Kidney (tissue), 22 donors: ENCODE measurements at places on chromosomes 1 and 21.
A peak's percentile ranks its signal among the peaks of the same experiment; 100 is the strongest.

DNA sequence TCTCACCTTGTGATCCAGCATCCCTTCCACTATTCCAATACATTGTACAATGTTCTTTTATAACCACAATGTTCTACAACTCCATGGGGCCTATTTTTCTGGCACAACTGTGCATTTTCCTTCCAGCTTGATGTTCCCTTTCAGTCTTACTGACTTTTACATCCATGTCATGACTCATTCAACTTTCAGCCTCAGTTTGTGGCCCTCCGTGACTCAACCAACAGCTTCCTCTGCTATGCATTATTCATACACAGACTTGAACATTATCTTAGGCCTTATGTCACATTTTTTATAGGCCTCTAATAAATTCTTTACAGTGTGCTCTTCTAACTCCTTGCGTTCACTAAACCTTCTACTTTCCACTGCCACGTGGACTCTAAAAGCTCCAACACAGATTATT is 119.4 kb upstream of the PRMT6 start:
- DNase-seq: no peak

DNA sequence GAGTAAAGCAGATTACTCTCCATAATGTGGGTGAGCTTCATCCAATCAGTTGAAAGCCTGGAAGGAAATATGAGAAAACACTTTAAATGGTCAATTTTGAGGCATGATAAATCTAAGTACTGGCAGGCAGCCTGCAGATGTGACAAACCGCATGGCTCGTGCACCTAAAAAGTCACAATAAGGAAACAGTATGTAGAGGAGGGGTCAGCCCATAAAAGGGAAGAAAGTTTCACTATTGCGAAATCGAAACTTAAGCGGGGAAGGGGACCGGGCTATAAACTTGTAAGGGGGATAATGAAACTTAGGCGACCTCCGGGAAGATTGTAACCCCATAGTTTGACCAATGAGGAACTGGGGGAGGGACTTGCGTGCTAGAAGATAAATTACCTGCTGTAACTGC is 109.8 kb downstream of the PLPPR4 start:
- no peak for DNase-seq

DNA sequence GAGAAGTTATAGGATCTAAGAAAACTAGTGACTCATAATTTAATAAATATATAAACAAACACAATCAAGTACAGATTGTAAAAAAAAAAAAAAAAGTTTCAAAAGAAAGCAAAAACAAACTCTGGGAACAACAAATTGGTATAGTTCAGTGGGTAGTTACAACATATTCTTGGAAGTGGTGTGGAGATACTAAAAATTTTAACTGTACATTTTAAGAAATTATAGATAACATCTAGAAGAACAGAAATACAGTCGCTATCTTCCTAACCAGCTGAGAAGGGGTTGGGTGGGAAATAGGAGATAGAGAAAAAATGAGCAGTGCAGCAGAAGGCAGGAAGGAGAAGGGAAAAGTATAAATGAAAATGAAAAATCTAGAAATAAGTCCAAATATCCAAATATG is 70.5 kb downstream of the LRRC8C start:
- no peak for DNase-seq

DNA sequence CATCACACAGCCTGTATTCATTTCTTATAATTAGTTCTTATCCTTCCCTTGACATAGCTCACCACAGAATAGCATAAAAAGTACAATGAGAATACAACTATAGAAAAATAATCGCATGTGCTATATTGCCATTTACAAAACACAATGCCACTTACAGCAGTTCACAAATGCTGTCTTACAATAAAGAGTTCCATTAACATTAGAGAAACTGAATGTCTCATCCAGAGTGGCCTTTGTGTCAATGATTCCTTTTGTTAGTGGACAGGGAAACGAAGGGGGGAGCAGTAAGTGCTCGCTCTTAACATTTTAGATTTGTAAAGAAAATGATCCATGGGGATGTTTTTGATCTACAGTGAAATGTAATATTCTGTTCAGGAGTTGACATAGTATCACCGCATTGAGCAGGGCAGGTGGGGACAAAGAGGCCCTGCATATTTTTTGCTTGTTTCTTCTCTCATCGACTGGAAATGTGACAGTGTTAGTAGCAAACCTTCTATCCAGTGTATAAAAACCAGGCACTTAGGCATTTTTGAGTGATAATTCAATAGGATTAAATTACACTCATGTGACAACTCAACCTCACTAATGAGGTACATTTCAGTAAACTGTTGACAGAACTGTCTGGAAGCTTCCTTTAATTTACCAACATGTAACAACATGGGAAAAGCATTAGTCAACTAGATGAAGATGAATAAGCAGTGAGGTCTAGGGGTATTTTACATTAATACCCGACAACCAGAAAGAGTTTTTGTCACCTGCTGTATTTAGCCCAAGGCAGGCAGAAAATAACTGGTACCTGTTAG is 35.6 kb upstream of the RRP15 start:
- DNase-seq: no peak

DNA sequence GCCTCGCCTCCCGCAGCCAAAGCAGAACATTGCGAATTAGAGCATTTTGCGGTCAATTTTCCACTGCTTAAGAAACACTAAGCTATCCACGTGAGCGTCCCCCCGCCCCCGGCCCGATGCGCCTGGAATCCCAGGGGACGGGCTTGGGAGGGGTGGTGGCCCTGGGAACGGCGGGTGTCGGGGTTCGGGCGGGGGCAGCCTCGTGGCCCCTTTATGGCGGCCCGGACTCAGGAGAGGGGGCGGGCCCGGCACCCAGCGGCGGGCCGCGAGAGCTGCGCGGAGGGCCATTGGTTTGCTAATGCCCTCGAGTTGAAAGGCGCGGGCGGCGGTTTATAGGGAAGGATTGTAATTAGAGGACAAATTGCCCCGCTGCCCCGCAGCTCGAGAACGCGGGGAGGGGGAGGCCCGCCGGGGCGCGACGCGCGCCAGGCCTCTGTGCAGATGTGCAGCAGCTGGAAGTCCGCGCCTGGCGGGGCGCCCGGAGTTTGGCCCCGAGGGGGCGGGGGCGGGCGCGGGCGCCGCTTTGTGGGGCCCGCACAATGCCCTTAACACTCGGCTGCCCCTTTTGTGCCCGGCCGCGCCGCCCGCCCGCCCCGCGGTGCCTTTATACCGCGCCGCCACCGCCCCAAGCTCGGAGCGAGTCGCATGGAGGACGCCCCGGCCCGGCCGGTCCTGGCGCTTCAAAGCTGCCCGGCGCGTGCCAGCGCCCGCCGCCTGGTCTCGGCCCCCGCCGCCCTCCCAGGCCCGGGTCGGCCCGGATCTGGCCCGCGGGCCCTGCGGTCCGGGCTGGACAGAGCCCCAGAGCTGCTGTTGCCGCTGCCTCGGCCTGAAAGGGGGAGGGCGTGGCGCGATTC is 1.9 kb upstream of the HES3 start:
- peak; percentile 69 for DNase-seq

DNA sequence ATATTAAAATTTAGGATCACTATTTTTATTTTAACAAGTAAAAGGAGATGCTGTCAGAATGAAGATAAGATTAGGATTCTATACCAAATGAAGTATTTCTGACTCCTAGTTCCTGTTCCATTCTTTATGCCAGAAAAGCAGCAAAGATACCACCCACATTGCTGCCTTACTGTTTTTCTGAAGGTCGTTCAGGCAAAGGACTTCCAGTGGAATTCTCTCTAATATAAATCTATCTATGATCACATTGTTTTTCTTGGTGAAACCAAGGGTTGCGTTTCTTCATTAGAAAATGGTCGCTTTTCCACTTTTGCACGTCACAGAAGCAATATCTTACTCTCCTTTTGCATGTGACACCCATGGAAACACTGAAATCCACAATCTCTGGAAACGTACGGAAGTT is 594.8 kb upstream of the ADGRL2 start:
- DNase-seq: no peak

- no peak for DNase-seq
Observed at GRCh38 chr1:50262436-50262835, 153.7 kb downstream of the ELAVL4 start.

DNA sequence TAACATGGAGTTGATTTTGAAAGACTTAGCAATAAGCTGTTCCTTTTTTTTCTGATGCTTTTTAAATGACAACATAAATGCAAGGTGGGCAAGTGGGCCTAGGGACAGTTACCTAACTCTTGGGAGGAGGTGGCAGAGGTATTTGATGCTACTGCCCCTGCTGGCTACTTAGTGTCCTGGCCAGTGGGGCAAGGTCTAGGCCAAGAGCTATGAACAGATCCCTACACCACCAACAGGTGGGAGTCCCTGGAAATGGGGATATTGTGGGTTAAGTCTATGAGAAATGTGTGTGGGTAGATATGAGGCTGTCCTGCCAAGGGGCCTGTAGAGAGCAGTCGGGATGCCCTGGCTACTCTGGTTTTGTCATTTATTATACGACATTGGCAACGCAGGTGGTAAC is 31.3 kb upstream of the B3GALT5 start:
- no peak for DNase-seq

DNA sequence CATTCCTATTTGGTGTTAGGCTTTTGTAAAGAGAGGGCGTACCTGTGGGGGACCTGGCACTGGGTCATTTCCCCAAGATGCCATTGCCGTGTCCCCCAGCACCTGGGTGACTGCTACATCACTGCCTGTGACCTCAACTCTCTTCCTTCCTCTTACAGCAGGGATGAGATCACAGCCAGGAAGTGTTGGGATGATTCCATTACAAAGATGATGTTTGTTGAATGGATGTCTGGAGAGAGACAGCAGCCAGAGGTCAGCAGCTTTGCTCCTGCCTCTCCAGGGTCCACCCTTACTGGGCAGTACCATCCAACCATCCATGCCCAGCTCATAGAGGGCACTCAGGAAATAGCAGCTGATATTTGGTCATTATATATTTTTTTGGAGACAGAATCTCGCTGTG is 35.1 kb downstream of the TMEM51 start:
- DNase-seq: no peak

GRCh38 chr21:17834639-17835354 is 15.6 kb upstream of the C21orf91 start:
- DNase-seq: no peak

- no peak for DNase-seq
Observed at GRCh38 chr1:51063121-51063520, 38.9 kb upstream of the C1orf185 start.

DNA sequence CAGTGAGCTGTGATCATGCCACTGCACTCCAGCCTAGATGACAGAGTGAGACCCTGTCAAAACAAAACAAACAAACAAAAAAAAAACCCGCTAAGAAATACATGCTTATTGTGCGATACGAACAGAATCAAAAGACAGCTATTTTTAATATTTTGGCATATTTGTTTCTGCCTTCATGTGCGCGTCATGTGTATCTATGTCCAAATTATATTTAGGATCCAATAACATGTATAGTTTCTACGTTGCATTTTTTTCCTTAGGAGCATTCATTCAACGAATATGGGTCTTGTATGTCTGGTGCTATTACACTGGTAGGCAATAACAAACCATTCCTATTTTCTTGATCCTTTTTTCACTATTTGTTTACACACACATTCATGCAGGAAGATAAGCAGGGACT is 1.8 kb downstream of the CD46 start:
- DNase-seq: no peak

DNA sequence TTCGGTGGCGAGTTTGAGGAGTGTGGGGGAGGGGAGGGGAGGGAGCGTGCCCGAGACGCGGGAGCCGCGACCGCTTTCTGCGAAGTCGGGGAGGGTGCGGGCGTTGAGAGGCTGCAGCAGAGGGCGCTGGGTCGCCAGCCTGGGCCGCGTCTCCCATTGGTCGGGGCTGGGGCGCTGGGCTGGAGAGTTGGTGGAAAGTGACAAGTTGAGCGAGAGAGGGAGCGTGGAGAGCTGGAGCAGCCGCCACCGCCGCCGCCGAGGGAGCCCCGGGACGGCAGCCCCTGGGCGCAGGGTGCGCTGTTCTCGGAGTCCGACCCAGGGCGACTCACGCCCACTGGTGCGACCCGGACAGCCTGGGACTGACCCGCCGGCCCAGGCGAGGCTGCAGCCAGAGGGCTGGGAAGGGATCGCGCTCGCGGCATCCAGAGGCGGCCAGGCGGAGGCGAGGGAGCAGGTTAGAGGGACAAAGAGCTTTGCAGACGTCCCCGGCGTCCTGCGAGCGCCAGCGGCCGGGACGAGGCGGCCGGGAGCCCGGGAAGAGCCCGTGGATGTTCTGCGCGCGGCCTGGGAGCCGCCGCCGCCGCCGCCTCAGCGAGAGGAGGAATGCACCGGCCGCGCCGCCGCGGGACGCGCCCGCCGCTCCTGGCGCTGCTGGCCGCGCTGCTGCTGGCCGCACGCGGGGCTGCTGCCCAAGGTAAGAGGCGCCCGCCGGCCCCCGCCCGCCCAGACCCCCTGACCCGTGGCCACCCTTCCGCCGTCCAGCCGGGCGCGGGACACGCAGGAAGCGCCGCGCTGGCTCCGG is at the start of gene ROR1:
Gene ROR1, plus strand, starts transcription at position 203 of the 802 bp plus-strand sequence.
- peak; percentile 97 for DNase-seq

DNA sequence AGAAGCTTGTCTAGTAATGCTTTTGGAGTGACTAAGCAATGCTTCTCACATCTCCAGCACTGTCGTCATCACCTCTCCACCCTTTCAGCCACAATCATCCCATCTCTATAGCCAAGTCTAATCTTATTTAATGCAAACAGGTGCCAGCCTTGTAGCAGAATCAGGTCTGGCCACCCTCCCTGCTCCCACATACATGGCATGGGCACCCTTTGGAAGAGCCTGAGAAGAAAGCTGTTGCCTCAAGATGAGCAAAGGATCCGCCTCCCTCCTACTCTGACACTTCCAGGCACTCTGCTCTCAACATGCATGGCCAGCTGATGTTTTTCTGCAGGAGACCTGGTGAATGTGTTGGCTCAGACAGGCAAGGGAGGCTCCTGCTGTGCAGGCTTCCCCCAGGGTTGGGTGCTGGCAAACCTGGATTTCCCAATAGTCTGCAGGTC is 113.1 kb upstream of the GRIK3 start:
- no peak for DNase-seq

- DNase-seq: no peak
Observed at GRCh38 chr1:39294531-39294930, 90.0 kb downstream of the MACF1 start.

DNA sequence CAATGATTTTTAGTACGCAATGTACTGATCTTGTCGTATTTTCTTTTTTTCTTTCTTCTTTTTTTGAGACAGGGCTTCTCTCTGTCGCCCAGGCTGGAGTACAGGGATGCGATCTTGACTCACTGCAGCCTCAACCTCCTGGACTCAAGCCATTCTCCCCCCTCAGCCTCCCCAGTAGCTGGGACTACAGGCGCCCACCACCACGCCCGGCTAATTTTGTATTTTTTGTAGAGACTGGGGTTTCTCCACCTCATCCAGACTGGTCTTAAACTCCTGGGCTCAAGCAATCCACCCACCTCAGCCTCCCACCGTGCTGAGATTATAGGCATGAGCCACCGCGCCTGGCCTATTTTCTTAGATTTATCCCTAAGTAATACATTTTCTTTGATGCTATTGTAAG is 43.9 kb upstream of the COL6A2 start:
- DNase-seq: no peak

DNA sequence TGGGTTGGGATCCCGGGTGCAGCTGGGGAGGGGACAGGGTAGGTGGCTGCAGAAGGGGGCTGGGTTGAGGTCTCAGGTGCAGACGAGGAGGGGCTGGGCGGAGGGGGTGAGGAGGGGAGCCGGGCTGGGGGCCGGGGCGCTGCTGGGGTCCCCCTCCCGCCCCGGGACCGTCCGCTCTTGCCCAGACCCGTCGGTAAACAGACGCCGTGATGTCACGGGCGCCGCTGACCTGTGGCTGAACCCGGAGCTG is 22.3 kb downstream of the DHRS3 start:
- no peak for DNase-seq

- peak; percentile 80 for DNase-seq
Observed at GRCh38 chr1:63774617-63775417, 1.0 kb downstream of the ROR1 start.
